Retina (tissue), 1 donor: ENCODE measurements at places on chromosomes 6 and 20.

- DNase-seq, result no peak
Measured at GRCh38 chr6:99736302-99736701, 129.7 kb downstream of the PRDM13 start.

DNA sequence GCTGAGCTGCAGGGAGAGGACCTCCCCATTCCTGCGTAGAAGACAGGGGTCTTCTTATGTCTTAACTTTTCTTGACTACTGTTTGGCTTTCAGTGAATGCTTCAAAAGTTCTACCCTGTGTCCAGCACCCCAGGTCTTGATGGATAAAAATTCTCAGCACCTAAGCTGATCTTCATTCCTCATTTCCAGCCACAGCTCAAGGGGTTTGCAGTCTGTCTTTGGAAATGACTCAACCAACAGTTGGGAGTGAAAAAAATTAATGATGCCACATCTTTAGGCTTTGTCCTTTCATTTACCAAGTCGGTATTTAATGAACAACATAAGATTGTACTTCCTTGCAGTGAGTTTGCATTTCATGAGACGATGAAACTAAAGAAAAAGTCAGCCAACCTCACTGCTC, 40.3 kb downstream of the PRDM1 start:
- DNase-seq, result no peak

GRCh38 chr6:104956731-104957294, at the start of gene LIN28B:
Gene LIN28B (plus strand): TSS chr6:104957107. CDS start chr6:104957251, 144 bp downstream.
- peak; percentile 75 for DNase-seq

GRCh38 chr20:41393705-41394066, 27.1 kb upstream of the EMILIN3 start:
- no peak for DNase-seq

GRCh38 chr6:141510803-141511202, 621.9 kb upstream of the GJE1 start:
- DNase-seq, result no peak
